ENCODE measurements at places on chromosomes 4 and X.

DNA sequence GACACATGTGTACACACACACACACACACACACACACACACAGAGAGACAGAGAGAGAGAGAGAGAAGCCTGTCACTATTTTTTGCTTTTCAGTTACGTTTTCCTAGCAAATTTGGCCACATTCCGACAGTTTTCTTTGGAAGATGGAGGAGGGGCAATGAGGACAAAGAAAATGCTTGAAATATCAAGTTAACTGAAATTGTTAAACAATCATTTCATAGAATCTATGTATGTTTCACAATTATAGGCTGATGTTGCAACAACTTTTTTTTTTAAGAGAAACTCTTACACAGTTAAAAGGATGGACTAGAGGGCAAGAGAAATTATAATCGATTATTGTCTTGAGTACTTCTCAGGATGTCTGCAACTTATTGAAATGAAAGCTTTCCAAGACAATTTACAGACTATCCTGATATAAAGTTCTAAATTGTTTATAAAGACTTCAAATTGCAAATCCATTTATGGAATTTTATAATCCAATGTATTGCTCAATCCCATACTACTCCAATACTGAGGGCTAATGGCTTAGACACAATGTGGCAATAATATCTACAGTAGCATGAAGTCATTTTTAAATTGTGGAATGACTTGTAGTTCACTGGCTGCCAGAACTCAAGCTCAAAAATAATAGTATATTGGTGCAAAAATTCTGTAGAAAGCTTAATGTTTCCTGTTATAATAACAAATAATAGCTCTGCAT lies 647.0 kb upstream of the PCDH7 start:
- DNase-seq = no peak

DNA sequence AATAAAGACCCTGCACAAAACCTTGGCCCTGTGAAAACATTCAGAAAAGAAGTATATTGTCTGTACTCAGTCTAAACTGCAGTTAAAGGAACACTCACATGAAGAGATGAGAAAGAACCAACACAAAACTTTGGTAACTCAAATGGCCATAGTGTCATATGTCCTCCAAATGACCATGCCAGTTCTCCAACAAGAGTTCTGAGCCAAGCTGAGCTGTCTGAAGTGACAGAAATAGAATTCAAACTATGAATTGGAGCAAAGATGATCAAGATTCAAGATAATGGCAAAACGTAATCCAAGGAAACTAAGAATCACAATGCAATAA lies 739.3 kb upstream of the NDST4 start:
- DNase-seq = no peak

- no peak for DNase-seq
These were observed 112.8 kb downstream of the LUZP4 start for GRCh38 chrX:115402299-115402698.

DNA sequence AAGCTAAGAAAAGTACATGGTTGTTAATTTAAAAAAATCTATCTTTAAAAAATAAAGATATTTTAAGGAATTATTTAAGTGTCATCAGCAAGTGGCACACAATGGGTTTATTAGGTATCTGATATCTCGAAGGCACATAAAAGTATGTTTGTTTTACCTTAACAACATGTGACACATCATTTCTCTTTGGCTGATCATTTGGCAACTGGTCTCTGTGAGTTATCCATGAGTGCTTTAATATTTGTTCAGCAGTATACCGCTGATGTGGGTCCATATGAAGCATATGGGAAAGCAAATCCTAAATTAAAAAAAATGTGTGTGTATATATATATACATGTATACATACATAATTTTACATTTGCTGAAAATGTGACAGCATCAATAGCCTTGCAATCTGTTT lies 123.2 kb downstream of the RPS6KA6 start:
- no peak for DNase-seq

GRCh38 chrX:110167952-110168451 lies 149.9 kb downstream of the AMMECR1 start:
- DNase-seq = peak; percentile 19

GRCh38 chrX:78540171-78540570 lies 119.0 kb downstream of the RTL3 start:
- no peak for DNase-seq

DNA sequence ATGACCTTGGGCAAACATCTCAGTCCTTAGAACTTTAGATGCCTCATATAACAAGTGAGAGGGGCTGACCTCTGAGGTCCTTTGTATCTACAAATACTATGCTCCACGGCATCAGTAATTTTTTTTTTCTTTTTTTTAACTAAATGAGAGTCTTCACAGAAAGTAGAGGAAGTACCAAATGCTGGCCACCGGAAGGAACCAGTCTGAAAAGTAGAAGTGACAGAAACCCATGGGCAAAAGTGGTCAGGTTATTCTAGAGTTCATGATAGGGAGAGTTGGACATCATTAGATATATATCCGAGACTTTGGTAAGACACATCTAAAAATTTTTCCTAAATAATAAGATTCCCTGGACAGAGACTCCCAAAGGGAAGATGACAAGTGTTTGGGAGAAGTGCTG lies 53.7 kb downstream of the COQ2 start:
- DNase-seq = no peak

- DNase-seq = no peak
These were observed 4.6 kb downstream of the TREX2 start for GRCh38 chrX:153441296-153441695.

DNA sequence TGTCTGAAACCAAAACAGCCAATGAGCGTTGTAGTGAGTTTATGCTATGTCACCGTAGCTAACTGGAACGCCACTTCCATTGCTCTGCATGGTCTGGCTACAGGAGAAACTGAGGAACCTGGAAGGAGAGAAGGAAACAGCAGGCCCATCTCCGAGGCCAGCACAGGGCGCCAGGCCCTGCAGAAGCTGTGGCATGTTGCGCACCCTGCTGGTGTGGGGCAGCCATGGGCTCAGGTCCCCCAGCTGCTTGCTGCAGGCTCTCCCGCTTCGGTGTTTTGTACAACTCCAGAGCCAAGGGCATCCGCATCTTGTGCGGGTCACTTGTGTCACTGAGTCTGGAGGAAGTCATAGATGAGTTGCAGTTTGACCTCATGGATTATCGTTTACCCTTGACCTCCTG lies 89.2 kb downstream of the AFAP1 start:
- DNase-seq = no peak

Measured in stimulated activated CD8-positive, alpha-beta memory T cell treated with anti-CD3 and anti-CD28 coated beads, Interleukin-4, amount 100 ng/mL, for 1 hour (primary cell).